ENCODE measurements at places on chromosomes 2 and 18.

GRCh38 chr2:70089220-70089982 is 2.1 kb downstream of the PCBP1 start:
- DNase-seq: peak; percentile 56

GRCh38 chr2:77009307-77009706 is 512.9 kb downstream of the LRRTM4 start:
- peak; percentile 11 for DNase-seq

DNA sequence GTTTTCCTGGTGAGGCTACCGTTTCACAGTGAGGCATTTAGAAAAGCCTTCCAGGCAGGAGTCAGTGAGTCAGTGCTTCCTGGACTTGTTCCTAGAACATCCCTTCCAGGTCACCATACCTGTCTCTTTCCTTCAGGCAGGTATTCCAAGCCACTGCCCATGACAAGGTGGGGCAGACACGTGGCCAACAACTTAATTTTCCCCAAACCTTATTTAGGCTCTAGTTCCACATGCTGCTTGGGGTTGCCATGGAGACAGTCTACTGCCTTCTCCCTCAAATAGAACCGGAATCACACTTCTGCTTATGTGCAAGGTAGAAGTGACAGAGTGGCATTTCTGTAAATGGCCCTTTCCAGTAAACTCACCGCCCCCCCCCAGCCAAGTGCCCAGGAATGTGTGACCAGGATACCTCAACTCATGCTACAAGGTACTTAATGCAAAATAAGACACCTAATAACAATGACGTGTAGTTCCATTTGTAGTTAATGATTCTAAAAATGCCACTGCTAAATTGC is 258.3 kb downstream of the PRKCE start:
- peak; percentile 42 for DNase-seq

GRCh38 chr18:13605901-13606300 is 120.5 kb downstream of the FAM210A start:
- DNase-seq: no peak

GRCh38 chr2:127061375-127062273 is 45.3 kb downstream of the BIN1 start:
- no peak for DNase-seq

Measured in NCI-H146 (cell line).